ENCODE measurements at places on chromosomes 3 and 15.

DNA sequence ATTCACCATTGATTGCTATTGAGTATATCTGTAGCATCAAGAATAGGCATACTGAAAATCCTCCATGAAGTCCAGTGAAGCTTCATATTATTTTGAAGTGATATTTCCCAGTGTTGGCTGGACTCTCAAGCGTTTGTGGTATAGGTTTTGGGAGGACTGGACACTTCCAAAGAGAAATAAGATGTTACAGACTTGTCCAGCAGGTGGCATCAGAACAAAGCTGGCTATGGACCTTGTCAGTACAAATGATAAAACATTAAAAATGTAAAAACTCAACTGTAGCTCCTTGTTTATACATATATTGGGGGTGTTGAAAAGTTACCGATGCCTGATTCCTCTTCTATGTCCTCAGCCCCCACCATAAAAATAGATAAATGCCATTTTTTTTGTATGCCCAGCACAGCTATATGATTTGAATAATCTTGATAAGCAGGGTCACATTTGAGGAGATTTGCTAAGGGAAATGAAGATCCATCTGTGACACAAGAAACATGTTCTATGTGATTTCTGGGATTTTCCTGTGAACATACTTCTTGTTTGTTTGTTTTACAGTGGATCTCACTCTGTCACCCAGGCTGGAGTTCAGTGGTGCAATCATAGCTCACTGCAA lies 54.5 kb upstream of the GOLGA6B start:
- DNase-seq, result no peak

GRCh38 chr3:61323094-61323493 lies 71.8 kb upstream of the FHIT start:
- DNase-seq, result no peak

DNA sequence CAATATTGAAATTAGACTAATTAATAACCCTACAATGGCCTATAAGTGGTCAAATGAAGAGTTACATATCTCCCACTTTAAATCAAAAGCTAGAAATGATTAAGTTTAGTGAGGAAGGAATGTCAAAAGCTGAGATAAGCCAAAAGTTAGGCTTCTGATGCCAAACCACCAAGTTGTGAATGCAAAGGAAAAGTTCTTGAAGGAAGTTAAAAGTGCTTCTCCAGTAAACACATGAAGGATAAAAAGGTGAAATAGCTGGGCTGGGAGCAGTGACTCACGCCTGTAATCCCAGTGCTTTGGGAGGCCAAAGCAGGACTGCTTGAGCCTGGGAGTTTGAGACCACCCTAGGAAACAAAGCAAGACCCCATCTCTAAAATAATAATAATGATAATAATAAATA lies 46.9 kb upstream of the DCUN1D1 start:
- no peak for DNase-seq

DNA sequence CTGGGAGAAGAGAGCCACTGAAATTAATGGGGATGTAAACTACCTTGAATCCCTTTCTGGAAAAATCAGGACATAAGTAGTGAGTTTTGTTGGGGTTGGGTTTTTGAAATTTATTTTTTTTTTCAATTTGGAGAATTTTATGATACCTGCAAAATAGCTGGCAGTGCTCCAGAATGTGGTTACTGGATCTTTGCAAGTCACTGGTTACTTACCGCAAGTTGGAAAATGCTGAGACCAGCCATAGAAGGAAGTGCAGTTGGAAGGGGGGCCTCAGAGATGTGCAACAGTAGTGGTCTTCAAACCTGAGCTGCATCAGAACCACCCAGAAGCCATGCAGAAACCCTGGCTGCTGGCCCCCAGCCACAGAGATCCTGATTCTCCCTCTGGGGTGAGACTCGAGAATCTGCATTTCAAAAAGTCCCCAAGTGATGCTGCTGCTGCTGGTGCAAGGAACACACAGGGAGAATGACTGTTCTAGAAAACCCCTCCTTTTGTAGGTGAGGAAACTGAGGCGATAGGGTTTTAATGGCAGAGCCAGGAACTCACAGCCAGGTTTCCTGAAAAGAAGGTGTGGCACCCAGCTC lies 39.7 kb downstream of the SEMA5B start:
- DNase-seq, result no peak

- DNase-seq, result no peak
Measured at GRCh38 chr3:17322106-17322793, 420.2 kb downstream of the TBC1D5 start.

DNA sequence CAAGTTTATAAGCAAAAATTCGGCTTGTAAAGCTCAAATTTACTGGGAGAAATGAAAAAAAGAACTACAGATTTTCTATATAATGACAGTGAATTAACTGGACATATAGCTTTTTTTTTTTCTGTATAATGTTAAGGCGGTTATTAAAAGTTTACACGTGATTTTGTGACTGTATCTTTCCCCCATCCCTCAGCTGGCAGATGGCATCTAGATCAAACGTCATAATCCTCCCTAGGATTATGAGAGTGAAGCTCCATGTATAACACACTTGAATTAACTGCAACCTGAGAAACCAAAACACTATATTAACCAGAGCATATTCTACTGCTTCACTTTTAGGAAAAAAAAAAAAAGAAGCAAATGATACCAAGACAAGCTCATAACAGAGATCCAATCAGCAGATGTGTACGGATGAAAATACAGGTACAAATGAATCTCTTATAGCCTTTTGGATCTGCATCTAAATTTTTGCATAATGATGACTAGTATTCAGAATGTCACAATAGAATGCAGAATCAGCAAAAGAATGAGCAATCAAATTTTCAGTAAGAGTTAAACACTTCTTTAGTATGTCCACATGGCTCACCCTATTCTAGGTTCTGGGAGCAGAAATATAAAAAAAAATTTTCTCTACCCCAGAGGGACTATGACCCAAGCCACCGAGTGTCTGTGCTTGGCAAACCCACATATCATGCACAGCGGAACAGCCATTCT lies 12.4 kb downstream of the MOBP start:
- DNase-seq, result no peak

- DNase-seq, result no peak
Measured at GRCh38 chr15:42062284-42062806, 32.0 kb downstream of the PLA2G4D start.

GRCh38 chr15:89964232-89964954 lies 36.7 kb upstream of the ZNF710 start:
- DNase-seq, result no peak

Data from stimulated activated CD8-positive, alpha-beta memory T cell treated with anti-CD3 and anti-CD28 coated beads, Interleukin-15, amount 100 ng/mL, for 1 hour (primary cell).